Thymus (tissue), 14 donors: ENCODE measurements at places on chromosomes 3 and 15. TPM values are rescaled to one million over a fixed set of nuclear protein-coding genes. Genes with fewer than 3 reads are reported as not detected.

GRCh38 chr15:83449937-83450506 lies 2.9 kb downstream of the SH3GL3 start:
- DNase-seq, result no peak

- no peak for DNase-seq
Observed at GRCh38 chr15:78906316-78906620, 33.6 kb downstream of the MORF4L1 start.

GRCh38 chr15:81749716-81750375 lies 296.0 kb downstream of the MEX3B start:
- no peak for DNase-seq

DNA sequence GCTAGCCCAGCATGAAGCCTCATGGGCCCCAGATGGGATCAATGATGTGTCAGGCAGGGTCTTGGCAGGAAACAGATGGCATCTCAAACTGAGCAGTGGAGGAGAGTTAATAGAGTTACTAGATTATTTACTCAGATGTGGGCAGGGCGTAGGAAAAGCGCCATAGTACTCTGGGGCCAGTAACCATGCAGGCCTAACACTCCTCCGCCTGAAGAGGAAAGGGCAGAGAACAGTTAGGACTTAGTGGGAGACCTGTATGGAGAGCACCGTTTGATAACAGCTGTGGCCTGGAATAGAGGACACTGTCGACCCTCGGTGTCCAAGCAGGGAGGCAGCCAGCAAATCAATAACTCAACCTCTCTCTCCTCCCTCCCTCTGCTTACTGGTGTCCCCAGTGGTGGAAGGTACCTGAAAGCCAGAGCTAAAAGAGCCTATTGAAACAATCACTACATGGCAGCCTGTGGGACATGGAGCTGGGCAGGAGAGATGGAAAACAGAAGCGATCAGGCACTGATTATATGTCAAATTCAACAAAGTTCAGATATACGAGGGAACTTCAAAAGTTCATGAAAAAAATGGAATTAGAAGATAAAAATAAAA lies 111.4 kb upstream of the CCNL1 start:
- no peak for DNase-seq

DNA sequence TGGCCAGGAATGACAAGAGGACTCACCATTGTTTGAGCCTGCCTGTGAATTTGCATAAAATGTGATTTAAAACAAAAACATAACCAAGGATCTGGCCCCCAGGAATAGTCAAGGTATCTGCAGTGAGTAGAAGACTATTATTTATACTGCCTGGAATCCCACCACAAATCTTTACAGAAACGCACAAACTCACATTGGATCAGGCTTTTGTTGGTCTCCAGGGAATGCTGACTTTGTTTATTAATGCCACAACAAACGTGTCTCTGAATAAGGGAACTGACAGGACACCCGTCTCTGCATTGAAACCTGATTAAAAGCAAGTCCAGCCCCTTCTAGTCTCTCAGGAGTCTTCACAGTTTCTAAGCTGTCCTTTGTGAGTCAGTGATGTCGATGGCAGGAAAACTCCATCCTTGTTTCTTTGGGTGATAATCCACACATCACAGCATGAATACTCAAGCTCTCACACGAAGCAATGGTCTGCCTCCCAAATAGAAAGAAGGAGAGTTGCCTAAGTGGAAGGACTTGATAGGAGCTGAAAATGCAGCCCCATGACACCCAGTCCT lies 37.7 kb downstream of the CLDN18 start:
- DNase-seq, result no peak

AADACL2 gene
- polyA plus RNA-seq, result 3.4 TPM
